ENCODE measurements at places on chromosomes 3 and 15. TPM values are rescaled to one million over a fixed set of nuclear protein-coding genes. Genes with fewer than 3 reads are reported as not detected.

The ATP6V1A gene
- total RNA-seq = 35.7 TPM

The C3orf85 gene
- total RNA-seq = not detected

The GABRB3 gene
- 0.13 TPM for total RNA-seq

The ALS2CL gene
- 28.9 TPM for total RNA-seq

The ULK3 gene
- 71.4 TPM for total RNA-seq

The FETUB gene
- total RNA-seq = not detected

The CEMIP gene
- not detected for total RNA-seq

The CHST2 gene
- 1.1 TPM for total RNA-seq

The CFAP91 gene
- total RNA-seq = not detected

The DRD3 gene
- not detected for total RNA-seq

The RTP1 gene
- not detected for total RNA-seq

The COL6A5 gene
- total RNA-seq = not detected

The ZBTB47 gene
- total RNA-seq = 0.75 TPM

The FMN1 gene
- total RNA-seq = not detected

The RFTN1 gene
- 59.7 TPM for total RNA-seq

The TMEM212 gene
- total RNA-seq = not detected

The SLC22A14 gene
- not detected for total RNA-seq

The EIF4E3 gene
- total RNA-seq = 71.0 TPM

The CHST13 gene
- not detected for total RNA-seq

The PIF1 gene
- 42.5 TPM for total RNA-seq

The SCG5 gene
- total RNA-seq = 2.5 TPM

The NPAP1 gene
- total RNA-seq = not detected

The RHOA gene
- total RNA-seq = 434 TPM

Measured in activated naive CD4-positive, alpha-beta T cell treated with anti-CD3 and anti-CD28 coated beads, Interleukin-2, amount 10 ng/mL, durations not matched to agents 5 hours and 36 hours (primary cell).